Calu3 (cell line): ENCODE measurements at places on chromosomes 5 and 9. TPM values are rescaled to one million over a fixed set of nuclear protein-coding genes. Genes with fewer than 3 reads are reported as not detected.

DNA sequence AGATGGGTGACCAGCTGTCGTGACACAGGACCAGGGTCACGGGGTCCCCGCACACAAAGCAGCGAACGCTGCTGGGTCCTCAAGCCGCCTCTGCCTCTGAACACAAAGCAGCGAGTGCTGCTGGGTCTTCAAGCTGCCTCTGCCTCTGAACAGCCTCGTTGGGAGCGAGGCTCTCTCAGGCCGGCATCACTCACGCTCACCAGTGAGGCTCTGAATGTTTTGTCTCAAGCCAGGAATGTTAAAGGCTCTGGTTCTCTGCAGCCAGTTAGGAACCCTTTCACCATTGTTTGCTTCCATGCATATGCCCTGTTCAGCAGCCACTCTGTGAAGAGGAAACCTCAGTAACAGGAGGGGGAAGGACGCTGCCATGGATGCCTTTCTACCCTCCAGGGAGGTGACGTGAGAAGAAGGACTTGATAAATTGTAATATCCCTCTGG lies 82.7 kb upstream of the TAF11L2 start:
- no peak for DNase-seq

GRCh38 chr9:136865041-136865767 lies 904 bp downstream of the EDF1 start:
- DNase-seq: no peak

Gene AQP3
- total RNA-seq: 4.6 and 10.4 TPM in 2 replicates

Gene RXFP3
- total RNA-seq: not detected in 2 replicates

GRCh38 chr9:69089491-69089890 lies 53.9 kb downstream of the FXN start:
- no peak for DNase-seq

GRCh38 chr9:91995000-91995655 lies 45.1 kb upstream of the ROR2 start:
- no peak for DNase-seq

- DNase-seq: no peak
Observed at GRCh38 chr5:169149317-169149716, 151.6 kb downstream of the SLIT3 start.

DNA sequence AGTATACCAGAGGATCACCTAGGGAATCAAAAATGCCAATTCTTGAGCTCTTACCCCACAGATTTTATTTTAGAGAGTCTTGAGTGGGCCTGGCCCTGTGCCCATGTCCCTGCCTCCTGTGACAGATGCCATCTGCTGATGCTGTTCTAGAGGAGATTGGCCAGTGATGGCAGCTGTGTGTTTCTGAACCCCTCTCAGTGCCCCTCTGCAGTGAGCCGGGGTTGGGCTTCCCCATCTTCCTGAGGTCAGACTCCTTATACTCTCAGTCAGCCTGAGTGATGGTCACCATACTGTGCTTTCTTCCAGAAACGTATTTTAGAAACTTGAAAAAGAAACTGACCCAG lies 6.1 kb downstream of the PTCD2 start:
- DNase-seq: no peak

Gene TMEM252
- total RNA-seq: not detected in 2 replicates

Gene SERF1A
- 2.0 and 5.3 TPM in 2 replicates for total RNA-seq
